ENCODE measurements at places on chromosomes 1 and 21.

- DNase-seq = no peak
Measured at GRCh38 chr1:76784502-76784901, 82.8 kb upstream of the ST6GALNAC5 start.

- no peak for DNase-seq
Measured at GRCh38 chr21:42153046-42153686, 65.8 kb upstream of the ABCG1 start.

GRCh38 chr1:18989176-18989799 lies 32.8 kb upstream of the IFFO2 start:
- no peak for DNase-seq

- DNase-seq = no peak
Measured at GRCh38 chr1:198701766-198702539, 63.1 kb downstream of the PTPRC start.

- DNase-seq = no peak
Measured at GRCh38 chr1:163046071-163046470, 23.1 kb upstream of the RGS4 start.

DNA sequence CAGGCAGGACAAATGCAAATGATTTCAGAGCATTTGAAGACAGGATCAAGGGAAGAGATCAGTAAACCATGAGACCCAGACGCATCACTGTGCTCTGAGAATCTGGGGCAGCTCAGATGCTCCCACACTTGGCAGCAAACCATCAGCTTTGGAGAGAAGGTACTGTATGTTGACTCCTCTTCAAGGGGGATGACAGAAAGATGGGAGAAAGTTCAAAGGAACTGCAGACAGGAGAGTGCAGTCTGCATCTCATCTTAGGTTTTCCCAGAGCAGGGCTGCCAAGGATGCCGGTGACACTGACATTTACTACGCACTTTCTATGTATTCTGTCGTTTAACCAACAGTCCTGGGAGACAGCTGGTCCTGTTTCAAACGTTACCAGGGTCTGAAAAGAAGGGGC lies 35.8 kb downstream of the OLFML2B start:
- no peak for DNase-seq

- no peak for DNase-seq
Measured at GRCh38 chr1:56572334-56573050, 6.9 kb downstream of the PLPP3 start.

DNA sequence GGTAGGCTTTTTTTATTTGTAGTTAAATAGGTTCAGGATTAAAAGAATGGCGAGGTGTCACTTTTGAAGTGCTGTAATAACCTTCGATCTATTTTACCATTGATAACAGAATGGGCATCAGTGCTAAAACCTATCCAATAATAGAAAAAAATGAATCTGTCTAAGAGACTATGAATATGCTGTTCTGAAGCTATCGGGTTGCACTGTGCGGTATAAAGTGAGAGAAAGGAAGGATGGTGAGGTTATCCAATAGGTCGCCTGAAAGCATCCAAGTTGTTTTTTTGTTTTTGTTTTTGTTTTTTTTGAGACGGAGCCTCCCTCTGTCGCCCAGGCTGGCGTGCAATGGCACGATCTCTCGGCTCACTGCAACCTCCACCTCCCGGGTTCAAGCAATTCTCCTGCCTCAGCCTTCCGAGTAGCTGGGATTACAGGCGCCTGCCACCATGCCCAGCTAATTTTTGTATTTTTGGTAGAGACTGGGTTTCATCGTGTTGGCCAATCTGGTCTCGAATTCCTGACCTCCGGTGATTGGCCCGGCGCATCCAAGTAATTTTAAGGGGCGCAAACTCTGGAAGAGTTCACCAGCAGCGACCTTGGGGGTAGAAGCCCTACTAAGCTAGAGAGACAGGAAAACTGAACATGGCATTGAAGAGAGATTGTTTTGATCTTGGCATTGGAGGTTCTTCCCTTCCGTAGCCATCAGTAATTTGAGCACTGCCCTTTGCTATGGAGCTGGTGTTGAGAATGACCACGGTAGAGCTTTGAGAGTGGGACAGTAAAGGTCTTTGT lies 8.7 kb upstream of the MDM4 start:
- no peak for DNase-seq

- DNase-seq = no peak
Measured at GRCh38 chr1:12146343-12147112, 20.3 kb upstream of the TNFRSF1B start.

- DNase-seq = no peak
Measured at GRCh38 chr1:42176902-42177519, 12.5 kb upstream of the GUCA2A start.

- no peak for DNase-seq
Measured at GRCh38 chr21:30153697-30154340, 12.8 kb downstream of the CLDN17 start.

DNA sequence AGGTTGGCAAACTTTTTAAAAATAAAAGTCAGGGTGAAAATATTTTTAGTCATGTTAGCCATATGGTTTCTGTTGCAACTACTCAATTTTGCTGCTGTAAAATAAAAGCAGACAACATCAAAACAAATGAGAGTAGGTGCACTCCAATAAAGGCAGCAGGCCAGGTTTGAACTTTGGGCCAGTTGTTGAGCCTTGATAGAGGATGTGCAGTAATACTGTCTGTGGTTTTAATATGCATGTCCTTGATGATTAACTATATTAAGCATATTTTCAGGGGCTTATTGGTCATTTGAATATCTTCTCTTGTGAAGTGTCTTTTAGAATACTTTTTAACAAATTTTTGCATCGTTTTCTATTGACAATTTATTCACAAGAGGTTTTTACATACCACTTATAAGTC lies 1399.9 kb upstream of the B3GALT2 start:
- no peak for DNase-seq

DNA sequence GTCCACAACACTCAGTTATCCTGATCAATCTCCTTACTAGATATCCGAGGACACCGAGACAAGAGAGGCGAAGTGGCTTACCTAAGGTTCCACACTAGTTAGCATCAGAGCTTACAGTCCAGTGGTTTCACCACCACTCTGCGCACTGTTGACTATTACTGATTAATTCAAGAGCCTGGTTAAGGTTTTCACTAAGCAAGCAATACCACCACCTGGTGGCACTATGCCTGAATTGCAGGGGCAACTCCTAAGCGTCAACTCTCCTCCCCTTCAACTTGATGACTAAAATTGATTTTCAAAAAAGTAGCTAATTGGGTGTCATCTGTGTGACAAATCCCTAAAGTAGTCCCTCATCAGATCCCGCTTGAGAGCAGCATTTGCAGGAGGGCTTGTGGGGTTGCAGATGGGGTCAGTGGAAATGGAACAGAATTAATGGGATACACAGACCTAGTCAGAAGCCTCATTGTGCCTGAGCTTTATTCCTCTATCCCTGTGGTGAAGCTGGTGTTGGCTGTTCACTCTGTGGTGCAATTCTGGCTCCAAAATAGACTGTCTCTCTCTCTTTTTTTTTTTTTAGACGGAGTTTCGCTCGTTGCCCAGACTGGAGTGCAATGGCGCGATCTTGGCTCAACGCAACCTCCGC lies 9.1 kb downstream of the TTC22 start:
- DNase-seq = peak; percentile 62

DNA sequence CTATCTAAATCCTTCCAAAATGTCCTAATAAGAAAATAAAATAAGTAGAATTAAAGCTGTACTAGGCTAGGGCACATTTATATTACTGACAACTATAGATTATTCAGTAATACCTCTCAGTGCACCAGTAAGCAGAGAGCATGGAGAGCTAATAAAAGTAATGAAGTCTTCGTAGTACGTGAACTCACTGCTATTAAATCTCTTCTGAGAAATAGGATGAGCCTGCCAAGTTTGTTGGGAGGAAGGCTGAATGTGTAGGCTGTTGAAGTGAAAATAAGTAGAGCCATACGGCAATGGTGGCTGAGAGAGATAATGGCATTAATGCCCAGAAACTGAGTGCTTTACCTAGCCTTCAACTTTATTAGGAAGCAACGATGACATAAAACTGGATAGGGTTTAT lies 73.9 kb upstream of the NR5A2 start:
- DNase-seq = no peak

DNA sequence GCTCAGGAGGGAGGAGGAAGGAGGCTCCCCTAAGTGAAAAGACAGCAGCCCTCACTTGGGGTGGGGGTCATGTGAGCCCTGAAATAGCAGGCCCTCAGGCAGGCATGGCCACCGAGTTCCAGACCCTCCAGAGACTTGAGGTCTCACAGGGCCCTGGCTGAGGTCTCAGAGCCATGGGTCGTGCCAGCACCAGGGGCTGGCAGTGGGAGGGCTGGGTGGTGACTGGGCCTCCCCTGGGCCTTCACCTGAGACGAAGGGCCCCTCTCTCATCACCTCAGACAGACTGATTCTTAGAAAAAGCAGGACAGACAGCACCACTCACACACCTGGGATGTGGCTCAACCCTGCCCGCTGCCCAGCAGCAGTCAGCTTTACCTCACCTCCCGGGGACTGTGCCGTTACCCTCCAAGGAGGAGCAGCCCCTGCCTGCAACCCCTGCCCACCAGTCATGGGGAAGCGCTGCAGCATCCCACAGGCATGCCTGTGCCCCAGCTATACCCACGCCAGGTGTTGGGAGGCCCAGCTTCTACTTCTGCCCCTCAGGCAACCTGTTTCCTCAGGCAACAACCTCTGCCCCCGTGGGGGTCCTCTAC lies 42.6 kb upstream of the LRP8 start:
- no peak for DNase-seq

GRCh38 chr1:91166106-91166712 lies 144.4 kb upstream of the ZNF644 start:
- DNase-seq = no peak

DNA sequence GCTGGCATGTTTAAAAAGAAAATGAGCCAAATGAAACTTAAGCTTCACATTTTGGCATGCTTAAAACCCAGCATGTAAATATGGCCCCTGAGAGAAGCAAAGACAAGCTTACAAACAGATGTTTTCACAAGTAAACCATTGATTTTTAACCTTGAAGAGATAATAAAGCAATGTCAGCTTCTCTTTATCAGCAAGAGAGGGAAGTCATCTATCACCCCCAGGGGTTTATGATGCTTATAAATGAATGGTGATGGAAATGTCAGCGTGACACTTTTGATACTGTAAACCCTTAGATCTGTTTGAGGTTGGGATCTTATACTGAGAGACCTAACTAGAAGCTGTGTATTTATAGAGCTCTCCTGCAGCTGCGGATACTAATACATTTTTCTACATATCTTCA lies 471.3 kb downstream of the PLA2G4A start:
- DNase-seq = no peak

DNA sequence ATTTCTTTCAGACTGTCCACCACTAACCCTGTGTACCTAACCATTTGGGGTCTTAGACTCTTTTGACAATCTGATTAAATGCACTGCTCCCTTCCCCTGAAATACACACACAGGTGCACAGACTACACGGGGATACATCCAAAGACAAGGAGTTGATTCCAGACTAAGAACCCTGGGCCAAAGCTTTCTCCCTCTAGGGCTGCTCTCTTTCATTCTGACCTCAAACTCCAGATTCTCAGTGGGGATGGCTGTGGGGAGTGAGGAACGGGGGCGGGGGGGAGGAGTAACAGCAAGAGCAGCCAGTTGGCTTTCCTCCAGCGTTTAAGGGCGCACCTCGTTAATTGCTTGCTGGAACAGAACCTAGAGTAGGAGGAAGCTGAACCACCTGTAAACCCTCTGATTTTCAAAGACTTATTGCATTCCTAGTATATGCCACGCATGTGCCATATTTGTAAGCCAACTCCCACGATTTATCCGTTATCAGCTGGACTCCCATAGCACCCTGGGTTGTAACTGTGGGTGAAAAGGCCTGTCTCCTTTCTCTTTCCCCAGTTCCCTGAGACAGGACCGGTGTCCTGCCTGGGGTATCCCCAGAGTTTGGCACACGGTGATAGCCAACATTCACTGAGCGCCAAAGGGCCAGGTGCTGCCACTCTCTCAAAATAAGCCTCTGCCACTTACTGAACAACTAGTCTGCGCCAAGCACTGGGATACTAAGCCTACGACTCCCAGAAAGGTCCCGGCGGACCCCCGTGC lies 920 bp downstream of the MTHFR start:
- peak; percentile 15 for DNase-seq

DNA sequence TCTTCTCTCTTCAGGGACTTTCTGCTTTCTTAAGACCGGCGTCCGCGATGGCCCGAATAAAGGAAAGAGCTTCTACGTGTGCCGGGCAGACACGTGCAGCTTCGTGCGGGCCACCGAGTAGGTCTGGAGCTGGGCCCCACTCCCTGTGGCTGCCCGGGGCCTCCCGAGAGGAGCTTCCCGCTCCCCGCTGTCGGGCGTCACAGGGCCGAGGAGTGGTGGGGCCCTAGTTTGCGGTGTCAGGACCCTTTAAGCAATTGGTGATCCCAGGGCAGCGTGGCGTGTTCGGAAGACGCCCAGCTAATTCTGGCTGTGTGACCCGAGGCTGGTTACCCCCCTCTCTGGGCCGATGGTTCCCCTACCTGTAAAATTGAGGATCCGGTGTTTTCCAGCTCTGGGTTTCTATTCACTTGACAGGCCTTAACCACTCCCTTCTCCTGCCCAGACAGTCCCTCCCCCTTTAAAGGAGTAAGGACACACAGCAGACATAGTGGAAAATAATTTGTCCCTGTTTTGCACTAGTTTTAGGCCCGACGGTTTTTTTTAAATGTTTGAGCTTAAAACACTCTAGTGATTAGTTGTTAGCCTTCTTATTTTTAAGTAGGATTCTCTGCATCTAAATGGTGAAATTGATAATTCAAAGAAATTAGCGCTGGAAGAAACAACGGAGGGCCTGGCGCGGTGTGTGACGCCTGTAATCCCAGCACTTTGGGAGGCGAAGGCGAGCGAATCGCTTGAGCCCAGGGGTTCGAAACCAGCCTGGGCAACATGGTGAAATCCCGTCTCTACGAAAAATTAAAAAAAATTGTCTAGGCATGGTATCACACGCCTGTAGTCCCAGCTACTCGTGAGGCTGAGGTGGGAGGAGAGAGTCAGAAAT lies 553 bp downstream of the TTF2 start:
- no peak for DNase-seq

DNA sequence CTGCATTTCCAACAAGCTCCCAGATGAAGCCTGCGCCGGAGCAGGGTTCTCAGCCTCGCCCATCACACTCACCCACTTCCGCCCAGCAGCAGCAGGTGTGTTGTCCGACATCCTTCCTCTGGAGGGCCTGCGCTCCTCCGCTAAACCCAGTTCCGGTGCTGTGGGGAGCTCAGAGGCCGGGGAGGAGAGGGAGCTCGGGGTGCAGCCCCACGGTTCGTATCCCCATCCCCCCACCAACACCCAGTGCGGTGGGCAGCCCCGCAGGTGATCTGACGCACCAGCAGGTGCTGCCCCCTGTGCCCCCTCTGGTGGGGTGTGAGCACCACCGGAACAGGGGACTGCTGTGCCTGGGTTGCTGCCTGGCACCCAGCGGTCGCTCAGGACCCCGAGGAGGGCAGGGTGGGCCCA lies 3.4 kb upstream of the PEX10 start:
- DNase-seq = no peak
